Lower lobe of right lung (tissue), 2 donors: ENCODE measurements at places on chromosomes 1 and 21. TPM values are rescaled to one million over a fixed set of nuclear protein-coding genes. Genes with fewer than 3 reads are reported as not detected.
A peak's percentile ranks its signal among the peaks of the same experiment; 100 is the strongest.

SPRR1A gene
- not detected for total RNA-seq

RPS27 gene
- 1,826 TPM for total RNA-seq

RER1 gene
- 133 TPM for total RNA-seq

GRCh38 chr1:214523124-214523824 is 28.1 kb downstream of the PTPN14 start:
- DNase-seq, result no peak

GRCh38 chr1:18411820-18412641 is 68.7 kb upstream of the KLHDC7A start:
- no peak for DNase-seq

GRCh38 chr1:103109311-103109920 is 1.1 kb upstream of the COL11A1 start:
- DNase-seq, result no peak

KRTAP10-5 gene
- not detected for total RNA-seq

- DNase-seq, result no peak
Measured at GRCh38 chr1:97599447-97599846, 321.4 kb downstream of the DPYD start.

- no peak for DNase-seq
Measured at GRCh38 chr1:7219031-7219430, 433.8 kb downstream of the CAMTA1 start.

SLC35F3 gene
- 0.41 TPM for total RNA-seq

DNA sequence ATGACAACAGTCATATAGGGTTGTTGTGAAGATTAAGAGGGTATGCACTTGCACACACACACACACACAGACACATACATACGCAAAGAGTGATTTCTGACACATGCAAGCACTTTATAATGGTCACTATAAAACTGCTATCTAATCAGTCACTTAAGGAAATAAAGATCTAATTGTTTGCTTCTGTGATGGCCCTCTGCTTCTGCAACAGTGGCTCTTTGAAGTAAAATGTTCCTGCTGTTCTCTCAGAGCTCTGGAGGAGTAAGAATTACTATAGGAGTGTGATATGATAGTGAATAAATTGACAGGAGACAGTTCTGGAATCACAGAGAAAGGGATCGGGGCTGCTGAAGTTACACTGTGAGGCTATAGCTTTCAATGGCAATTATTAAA is 494.5 kb upstream of the B3GALT2 start:
- DNase-seq, result no peak

DNA sequence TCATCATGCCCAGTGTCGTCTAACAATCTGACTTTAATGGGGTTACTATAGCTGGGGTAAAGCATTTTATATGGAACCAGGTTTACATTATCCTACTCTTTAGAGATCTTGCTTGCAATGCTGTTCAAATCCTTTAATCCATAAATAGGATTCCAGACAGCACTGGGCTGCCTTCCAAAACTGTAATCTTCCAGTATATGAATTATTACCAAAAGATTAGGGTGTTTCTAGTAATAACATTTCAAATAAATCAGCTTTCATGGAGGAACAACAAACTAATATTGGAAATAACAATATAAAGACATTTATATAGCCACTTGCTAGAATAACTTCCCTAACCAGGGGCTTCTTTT is 88.6 kb upstream of the PLXNA2 start:
- DNase-seq, result no peak

DNA sequence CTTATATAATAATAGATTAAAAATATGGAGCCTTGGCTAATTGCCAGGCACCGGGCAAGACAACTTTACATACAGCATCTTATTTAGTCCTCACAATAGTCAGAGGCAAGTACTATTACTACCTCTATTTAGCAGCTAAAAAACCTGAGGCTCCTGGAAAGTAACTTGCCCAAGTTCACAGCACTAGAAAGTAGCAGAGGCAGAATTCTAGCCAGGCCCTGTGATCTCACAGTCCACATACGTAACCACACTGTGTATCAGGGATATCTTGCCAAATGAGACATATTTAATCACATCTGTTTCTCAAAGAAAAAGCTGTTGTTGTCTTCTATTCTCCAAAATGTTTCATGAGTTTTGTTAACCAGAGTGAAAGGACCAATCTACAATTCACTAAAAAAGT is 378.5 kb downstream of the PLPP3 start:
- no peak for DNase-seq

C1orf105 gene
- total RNA-seq, result not detected

OR2L8 gene
- total RNA-seq, result not detected

- no peak for DNase-seq
Measured at GRCh38 chr1:93960641-93961147, 51.5 kb upstream of the GCLM start.

GRCh38 chr1:209860293-209860881 is 32.6 kb downstream of the UTP25 start:
- DNase-seq, result peak; percentile 81

DNA sequence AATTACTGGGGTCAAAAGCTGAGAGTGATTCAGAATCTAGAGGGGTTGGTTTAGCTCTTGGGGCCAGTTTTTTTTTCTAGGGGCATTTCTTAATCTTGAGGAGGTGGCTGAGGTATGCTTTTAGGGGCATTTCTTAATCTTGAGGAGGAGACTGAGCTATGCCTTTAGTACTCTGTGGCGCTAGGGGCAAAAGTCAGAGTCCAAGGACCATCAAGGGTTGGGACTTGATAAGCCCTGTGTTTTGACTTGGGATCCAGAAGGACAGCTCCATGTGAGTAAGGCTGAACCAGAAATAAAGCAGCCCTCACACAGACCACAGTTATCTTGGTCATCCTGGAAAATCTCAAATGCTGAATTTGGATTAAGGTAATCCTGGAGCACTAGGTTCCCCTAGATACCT is 3.9 kb upstream of the CNIH3 start:
- no peak for DNase-seq

SPRR2G gene
- not detected for total RNA-seq

- DNase-seq, result no peak
Measured at GRCh38 chr1:41704196-41704595, 214.5 kb downstream of the HIVEP3 start.

NRDC gene
- total RNA-seq, result 115 TPM

OPTC gene
- not detected for total RNA-seq

- DNase-seq, result no peak
Measured at GRCh38 chr1:57945045-57945444, 521.2 kb upstream of the DAB1 start.

- DNase-seq, result no peak
Measured at GRCh38 chr1:205936846-205937586, 6.2 kb downstream of the SLC26A9 start.

TTC39A gene
- 34.9 TPM for total RNA-seq

TAL1 gene
- 15.4 TPM for total RNA-seq

SYTL1 gene
- 29.3 TPM for total RNA-seq

DNA sequence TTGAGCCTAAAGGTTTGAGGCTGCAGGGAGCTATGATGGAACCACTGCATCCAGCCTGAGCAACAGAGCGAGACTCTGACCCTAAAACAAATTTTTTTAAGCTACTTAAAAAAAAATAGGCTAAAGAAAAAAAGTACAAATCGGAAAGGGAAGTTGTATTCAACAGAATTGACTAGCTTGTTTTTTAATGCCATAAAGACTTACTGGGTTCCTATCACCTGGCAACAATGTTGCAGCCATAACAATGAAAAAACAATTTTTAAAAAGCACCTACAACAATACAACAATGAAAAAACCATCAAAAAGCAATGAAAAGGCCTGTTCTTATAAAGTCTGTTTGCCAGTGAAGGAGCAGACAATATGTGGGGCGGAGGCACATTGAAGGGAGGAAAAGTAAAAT is 20.1 kb upstream of the PIGK start:
- no peak for DNase-seq

- DNase-seq, result no peak
Measured at GRCh38 chr21:16891821-16892220, 621.0 kb upstream of the CXADR start.

GRCh38 chr1:177566495-177566894 is 395.7 kb downstream of the BRINP2 start:
- DNase-seq, result no peak

RNU1-3 gene
- 6,803 TPM for total RNA-seq
